Gastrocnemius medialis (tissue), 4 donors: ENCODE measurements at places on chromosomes 16 and 17. TPM values are rescaled to one million over a fixed set of nuclear protein-coding genes. Genes with fewer than 3 reads are reported as not detected.
A peak's percentile ranks its signal among the peaks of the same experiment; 100 is the strongest.

- DNase-seq: no peak
Measured at GRCh38 chr16:19912455-19913339, 28.0 kb upstream of the GPRC5B start.

- DNase-seq: no peak
Measured at GRCh38 chr17:80287806-80288567, 27.3 kb downstream of the RNF213 start.

- DNase-seq: peak; percentile 60
Measured at GRCh38 chr17:16820161-16820877, 130.3 kb downstream of the CCDC144A start.

GRCh38 chr17:77273397-77274085 is 132.8 kb downstream of the SEC14L1 start:
- DNase-seq: no peak

DNA sequence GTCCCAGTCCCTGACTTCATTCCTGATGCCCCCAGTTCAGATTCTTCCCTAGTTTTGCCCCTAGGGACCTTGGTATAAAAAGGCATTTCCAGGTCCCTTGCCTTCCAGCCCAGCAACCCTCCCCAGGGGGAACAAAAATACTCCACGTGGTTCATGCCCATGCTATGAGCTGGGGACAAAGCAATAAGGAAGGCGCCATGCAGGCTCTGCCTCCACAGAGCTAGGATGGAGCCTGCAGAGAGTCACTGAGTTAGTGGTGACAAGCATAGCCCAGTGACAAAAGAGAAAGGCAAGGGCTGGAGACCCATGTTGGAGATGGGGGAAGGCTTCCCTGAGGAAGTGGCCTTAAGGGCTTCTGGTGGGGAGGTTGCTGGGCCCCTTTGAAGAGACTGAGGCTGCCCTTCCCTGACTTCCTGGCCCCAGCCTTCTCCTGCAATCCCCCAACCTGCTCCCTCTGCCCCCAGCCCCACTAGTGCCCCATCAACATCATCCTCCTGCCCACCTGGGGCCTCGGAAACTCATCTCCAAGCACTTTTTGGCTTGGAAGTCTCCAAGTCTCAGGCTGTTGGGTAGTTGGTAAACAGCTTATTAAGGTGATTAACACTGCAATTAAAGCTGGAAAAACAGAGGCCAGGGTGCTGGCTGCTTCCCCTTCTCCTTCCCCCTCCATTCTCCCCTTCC is 9.6 kb downstream of the DLX3 start:
- no peak for DNase-seq

The KRTAP2-2 gene
- total RNA-seq: not detected
